Fibroblast of the aortic adventitia (primary cell): ENCODE measurements at places on chromosomes 4 and X.

DNA sequence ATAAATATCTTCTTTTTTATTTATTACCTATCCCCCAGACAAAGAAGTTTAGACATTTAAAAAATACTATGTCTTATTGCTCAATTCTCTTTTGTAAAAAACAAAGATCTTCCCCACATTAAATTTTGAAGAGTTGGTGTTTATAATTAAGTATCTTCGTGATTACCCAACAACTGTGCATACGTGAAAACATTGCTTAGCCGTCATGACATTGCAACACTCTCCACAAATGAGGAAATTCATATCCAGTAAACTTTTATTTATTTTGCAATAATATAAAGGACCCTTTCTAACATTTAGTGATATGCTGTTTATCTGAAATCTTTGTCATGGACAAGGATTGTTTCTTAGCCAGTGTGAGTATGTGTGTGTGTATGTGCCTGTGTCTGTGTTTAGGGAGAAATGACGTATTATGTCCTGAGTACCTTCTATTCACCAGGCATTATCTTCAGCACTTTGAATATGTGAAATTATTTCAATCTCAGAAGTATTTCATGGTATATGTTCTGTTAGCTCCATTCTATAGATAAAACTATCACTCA lies 26.1 kb upstream of the EREG start:
- DNase-seq: no peak

DNA sequence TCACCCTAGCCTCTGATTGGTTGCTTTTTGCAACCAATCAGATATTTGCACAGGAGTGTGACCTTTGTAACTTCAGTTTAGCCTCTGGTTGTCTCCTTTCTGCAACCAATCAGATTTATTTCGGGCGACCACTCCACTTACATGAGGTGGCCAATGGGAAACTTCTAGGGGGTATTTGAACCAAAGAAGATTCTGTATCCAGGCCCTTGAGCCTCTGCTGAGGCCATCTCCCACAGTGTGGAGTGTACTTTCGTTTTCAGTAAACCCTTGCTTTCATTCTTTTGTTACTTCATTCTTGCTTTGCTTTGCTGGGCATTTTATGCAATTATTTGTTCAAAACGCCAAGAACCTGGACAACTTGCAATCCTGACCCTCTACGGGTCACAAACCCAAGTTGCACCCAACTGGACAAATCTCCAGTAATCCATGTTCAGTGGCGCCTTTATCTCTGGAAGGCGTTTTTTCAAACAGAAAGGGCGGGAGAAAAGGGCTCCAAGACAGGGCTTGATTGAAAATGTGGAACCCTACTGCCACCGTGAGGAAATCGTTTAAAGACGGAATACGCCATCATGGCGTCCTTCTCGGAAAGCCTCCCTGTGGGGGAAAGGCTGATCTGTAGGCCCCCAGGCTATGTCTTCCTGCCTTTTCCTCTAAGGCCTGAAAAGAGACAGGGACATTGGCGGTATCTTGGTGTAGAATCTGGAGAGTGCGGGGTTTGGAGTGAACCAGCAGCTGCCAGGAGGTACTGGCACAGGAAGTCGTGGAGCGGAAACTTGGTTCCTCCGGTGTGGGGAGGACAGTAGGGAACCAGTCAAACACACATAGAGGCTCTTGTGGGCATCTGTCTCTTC lies 184.6 kb downstream of the OR13H1 start:
- DNase-seq: peak; percentile 96

GRCh38 chrX:22134681-22135080 lies 102.6 kb downstream of the PHEX start:
- peak; percentile 74 for DNase-seq

DNA sequence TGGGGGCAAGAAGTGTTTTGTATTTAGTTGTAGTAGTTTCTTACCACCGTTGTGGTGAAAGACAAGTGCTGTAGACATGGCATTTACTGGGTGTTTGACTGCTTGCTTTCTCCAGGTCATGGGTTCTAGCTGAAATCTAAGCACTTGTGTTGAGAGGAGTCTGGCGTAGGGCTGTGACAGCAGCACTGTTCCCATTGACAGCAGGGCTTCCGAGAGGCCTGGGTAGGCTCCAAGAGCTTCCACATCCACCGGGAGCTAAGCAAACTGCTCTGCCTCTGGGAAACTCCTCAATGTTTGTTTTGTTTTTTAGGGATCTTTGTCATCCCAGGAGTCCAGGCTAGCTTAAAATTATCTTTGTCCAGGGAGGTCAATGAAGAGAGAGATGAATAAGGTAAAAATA lies 44.3 kb downstream of the BMPR1B start:
- no peak for DNase-seq

DNA sequence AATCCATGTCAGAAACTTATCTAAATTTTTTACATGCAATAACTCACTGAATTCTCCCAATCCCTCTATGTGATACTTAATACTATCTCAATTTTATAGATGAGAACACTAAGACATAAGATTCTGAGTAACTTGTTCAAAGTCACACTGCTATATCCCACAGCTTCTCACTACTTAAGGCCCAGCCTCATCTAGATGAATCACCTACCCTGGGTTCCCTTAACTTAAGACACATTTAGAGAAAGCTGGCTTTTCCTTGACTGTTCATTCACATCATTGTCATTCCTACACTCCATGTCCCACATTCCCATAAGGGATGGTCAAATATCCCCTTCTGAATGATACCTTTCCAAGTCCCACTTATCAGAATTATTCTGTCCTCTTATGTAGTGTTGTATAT lies 21.0 kb downstream of the TNIP3 start:
- DNase-seq: no peak

GRCh38 chr4:89111833-89112563 lies 665 bp downstream of the TIGD2 start:
- peak; percentile 85 for DNase-seq

DNA sequence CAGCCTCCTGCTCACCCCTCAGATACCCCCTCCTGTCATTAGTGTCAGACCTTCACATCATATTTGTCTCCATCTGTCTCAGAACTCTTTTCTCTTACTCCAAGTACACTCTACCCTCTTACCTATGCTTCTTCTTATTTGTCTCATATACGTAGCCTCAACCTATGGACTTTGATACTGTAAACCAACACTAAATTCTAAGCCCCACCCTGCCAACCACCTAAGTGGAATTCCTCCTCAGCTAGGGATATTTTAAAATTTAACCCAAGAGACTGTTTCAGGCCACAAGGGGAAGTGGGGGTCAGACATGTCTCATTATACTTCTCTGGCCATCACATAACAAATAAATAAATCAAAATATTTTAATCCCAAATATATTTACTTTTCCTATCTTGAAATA lies 778.1 kb upstream of the GRID2 start:
- no peak for DNase-seq

DNA sequence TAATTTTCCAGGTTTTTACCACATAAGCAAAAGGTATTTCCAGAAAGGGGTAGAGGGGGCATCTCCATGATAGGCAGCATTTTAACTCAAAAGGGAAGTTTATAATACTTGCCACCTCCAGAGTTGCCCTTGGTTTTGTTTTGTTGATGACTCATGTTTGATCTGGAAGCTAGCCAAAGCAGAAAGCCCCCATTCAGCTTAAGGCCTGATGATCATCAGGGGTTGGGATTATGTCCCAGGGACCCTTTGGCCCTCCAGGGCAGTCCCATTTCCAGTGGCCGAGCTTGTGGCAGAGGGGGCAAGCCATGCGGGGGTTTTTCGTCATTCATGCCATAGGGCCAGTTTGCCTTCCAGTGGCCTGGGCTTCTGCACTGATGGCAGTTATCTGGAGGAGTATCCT lies 143.0 kb upstream of the PLAC1 start:
- no peak for DNase-seq

GRCh38 chr4:6701371-6701770 lies 7.7 kb downstream of the S100P start:
- DNase-seq: no peak
